Regular cardiac myocyte (primary cell): ENCODE measurements at places on chromosomes 5 and 9. TPM values are rescaled to one million over a fixed set of nuclear protein-coding genes. Genes with fewer than 3 reads are reported as not detected.

The SPDL1 gene
- total RNA-seq = 35.2 and 66.5 TPM in 2 replicates

The TMC1 gene
- total RNA-seq = under 0.01 TPM in 1 of 2 replicates, not detected in the other

The TGFBI gene
- total RNA-seq = 601 and 2,751 TPM in 2 replicates

The ABO gene
- not detected in 2 replicates for total RNA-seq

The PHF24 gene
- 0.28 TPM in 1 of 2 replicates, not detected in the other for total RNA-seq

The AP3B1 gene
- 57.2 and 58.5 TPM in 2 replicates for total RNA-seq

The PMPCA gene
- 36.6 and 67.9 TPM in 2 replicates for total RNA-seq

The NR2F1 gene
- 13.8 and 33.2 TPM in 2 replicates for total RNA-seq

The NUDT12 gene
- total RNA-seq = 10.0 and 16.6 TPM in 2 replicates

The LCN6 gene
- total RNA-seq = not detected in 2 replicates

The LRRC19 gene
- total RNA-seq = not detected in 2 replicates

The RAPGEF6 gene
- 14.1 and 17.3 TPM in 2 replicates for total RNA-seq

The GFI1B gene
- not detected in 2 replicates for total RNA-seq

The EFNA5 gene
- 1.4 and 2.5 TPM in 2 replicates for total RNA-seq

The DEPDC1B gene
- total RNA-seq = 1.1 and 13.6 TPM in 2 replicates
